ENCODE measurements at places on chromosomes 2 and 18.

DNA sequence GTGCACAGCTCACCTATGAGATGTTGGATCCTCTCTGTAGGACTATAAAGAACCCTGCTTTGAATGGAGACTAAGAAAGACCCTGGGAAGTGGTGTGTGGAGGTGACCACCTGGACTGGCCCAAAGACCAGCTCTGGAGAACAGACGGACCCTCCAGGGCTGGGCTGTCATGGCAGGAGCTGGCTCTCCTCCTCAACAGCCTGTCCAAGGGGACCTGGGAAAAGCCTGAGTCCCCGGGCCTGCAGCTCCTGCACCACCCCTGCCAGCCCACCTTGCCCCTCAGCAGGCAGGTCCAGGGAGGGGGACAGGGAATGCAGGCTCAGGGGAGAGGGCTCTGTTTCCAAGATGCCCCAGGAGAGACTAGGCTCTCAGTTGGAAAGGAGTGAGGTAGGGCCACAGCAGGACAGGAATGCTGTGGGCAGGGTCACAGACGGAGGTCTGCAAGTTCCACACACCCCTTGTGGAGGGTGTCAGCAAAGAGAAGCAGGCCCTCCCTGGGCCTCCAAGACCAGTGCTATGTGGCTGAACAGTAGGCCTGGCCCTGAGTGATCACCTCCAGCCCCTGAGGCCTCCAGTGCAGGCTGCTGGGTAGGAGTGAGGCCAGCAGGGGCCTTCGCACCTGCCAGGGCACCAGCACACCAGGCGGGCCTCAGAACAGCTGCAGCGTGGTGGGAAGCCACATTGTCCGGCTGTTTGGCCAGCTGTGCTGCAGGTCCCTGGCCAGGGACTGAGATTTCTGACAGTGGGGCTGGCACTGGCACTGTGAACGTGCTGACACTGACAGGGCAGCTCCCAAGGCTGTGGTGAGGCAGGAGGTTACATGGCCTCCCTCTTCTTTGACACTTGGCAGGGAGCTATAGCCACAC lies 86.4 kb upstream of the OTOS start:
- DNase-seq = no peak

GRCh38 chr2:95552911-95553310 lies 38.9 kb upstream of the TRIM43 start:
- DNase-seq = no peak

GRCh38 chr2:6986912-6987361 lies 69.7 kb downstream of the RNF144A start:
- peak; percentile 29 for DNase-seq

DNA sequence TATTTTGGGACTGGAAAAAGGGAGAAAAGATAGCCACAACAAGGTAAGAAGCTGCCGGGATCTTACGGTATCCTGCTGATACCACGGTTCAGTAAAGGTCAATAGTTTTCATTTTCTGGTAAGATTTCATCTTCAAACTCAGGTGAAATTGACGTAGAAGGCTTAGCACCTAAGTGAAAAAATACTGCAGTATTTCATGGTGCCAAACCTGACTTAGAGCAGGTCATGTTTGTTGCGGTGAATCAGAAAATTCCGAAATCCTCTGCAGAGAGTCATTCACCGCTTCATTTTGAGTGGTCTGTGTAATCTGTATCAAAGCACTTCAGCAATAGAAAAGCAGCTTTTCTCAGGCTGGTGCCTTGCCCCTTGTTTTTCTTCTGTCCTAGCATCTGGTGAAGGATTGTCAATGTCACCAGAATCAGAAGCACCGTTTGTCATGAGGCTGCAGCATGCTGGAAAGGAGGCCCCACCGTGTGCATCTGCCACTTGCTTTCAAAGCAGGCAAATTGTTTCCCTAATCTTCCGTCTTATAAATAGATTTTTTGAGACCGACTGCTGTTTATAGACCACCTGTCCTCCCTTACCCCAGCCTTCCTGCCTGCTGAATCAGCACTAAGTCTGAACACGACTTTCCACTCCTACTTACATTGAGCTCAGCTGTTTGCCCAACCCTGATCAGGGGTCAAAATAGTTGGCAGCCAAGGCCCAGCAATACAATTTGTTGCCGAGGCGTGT lies 156.3 kb downstream of the EML6 start:
- no peak for DNase-seq

- DNase-seq = no peak
These were observed 8.4 kb upstream of the ARID5A start for GRCh38 chr2:96528006-96528699.

GRCh38 chr2:69863298-69863697 lies 30.5 kb upstream of the SNRNP27 start:
- no peak for DNase-seq

GRCh38 chr2:240106765-240107476 lies 29.2 kb downstream of the COPS9 start:
- no peak for DNase-seq

- DNase-seq = no peak
These were observed 20.4 kb upstream of the NAGK start for GRCh38 chr2:71048096-71048495.

DNA sequence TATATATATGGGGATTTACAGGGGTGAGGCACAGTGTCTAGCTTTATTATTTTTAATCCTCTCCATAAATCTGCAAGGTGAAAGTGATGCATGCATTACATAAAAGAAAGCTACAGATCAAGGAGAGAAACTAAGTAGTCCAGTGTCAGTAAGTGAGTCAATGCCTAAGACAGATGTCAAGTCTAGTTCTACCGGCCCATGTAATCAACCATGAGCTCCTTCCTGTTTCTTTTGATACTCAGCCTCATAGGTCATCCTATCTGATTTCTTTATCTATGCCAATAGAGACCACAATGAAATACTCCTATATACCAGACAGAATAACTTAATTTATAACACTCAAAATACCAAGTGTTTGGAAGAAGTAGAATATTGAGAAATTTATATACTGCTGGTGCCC lies 20.2 kb upstream of the GYPC start:
- no peak for DNase-seq

DNA sequence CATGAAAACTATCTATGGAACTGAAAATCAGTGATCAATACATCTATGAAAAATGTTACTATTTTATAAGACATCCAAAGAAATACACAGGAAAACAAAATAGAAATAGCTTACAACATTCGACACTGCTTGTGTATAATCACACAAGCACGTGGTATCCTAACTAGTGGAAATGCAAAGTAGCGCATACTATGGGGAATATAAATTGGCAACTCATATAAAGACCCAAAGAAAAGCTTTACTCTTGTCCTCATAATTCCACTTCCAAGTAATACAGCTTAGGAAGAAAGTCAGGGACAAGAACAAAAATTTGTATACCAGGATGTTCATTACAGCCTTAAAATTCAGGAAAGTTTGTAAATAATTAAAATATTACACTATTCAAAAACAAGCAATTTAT lies 384.6 kb downstream of the NRXN1 start:
- no peak for DNase-seq

GRCh38 chr18:53486296-53486695 lies 738.2 kb downstream of the MBD2 start:
- no peak for DNase-seq

GRCh38 chr2:150391779-150392178 lies 95.7 kb downstream of the RND3 start:
- DNase-seq = no peak

DNA sequence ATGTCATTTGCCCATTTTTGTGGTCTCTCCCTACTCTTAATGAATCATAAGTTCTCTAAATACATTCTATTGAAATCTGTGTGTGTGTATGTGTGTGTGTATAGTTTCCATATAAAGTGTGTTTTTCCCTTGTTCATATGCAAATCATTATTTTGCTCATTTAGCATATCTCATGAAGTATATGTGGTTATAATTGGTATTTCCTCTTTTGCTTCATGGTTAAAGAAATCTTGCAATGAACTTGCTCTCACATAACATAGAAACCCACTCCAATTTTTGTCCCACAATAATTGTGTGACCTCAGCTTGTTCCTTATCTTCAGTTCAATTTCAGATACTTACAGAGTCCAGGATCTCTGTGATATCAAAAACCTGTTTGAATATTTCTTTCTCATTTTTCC lies 1.2 kb downstream of the CPO start:
- no peak for DNase-seq

DNA sequence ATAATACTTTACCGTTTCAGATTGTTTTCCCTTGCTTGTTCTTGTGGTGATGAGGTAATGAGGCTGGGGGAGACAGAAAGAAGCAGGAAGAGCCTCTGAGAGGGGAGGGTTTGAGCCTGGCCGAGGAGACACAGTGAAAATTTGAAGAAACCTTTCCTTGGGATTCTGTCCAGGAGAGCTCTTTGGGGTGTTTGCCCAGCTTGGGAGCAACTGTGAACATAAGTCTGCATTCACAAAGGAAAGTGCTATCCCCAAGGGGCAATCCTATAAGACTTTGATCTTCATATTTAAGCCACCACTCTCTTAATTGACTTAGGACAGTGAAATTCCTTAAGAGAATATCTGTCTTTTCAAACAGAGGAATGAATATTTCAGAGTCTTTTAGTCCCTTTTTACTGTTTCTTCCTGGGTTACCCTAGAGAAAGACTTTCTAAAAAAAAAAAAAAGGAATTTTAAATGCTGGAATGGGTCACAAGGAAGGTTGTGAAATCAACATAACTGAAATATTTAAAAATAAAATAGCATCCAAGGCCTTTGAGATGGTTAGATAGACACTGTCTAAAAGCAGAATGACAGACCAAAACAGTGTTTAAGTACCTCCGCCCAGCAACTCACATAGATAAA lies 52.5 kb upstream of the STAM2 start:
- DNase-seq = no peak

- DNase-seq = no peak
These were observed 34.3 kb downstream of the DSG4 start for GRCh38 chr18:31410716-31411483.

DNA sequence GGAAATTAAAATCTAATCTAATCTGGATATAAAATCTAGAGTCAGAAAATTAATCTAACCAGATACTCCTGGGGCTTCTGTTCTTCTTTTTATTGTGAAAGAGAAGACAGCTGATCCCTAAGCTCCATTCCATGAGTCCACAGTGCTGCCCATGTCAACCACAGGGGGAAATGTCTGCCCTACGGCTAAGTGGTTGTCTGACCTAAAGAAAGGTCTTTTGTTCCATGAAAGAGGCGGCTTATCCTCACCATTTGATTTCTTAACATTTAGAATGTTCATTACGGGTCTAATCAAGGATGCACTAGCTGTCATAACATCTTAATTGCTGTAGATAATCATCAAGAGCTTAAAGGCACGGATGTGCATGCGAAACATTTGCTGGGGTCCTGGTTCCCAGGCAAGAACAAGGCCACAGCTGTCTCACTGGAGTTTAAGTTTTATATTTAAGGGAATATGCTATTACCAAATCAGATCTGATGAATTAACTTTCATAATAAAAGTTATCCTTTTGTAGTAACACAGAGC lies 162.6 kb downstream of the PAX3 start:
- DNase-seq = no peak

GRCh38 chr2:96396095-96396494 lies 60.5 kb downstream of the NCAPH start:
- no peak for DNase-seq

DNA sequence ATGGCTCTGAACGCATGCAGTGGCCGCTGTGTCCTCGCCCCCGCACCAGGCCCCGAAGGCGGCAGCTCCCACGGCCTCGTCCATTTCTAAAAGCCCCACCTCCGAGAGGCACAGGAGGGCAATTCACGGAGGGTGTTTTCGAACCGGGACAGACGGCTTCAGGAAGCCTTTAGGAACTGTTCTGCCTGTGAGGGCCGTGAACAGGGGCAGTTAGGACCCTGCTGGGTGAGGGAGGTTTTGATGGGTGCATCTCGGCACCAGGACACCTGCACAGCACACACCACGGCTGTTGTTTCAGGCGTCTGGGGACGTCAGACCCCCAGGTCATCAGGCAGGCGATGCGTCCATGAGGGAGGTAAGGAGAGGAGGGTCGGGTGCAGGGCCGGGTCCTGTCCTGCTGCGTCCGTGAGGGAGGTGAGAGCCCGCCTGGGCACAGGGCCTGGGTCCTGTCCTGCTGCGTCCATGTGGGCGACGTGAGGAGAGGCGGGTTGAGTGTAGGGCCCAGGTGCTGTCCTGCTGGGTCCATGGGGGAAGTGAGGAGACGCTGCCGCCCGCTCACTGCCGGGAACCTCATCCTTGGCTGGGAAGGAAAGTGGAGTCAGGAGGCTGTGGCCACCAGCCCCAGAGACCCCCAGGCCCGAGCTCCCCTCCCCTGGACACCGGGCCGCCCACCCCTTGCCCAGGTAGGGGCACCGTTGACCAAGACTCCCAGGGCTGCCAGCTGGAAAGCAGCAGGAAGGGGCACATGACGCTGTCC lies 25.5 kb upstream of the KCNG2 start:
- DNase-seq = no peak

DNA sequence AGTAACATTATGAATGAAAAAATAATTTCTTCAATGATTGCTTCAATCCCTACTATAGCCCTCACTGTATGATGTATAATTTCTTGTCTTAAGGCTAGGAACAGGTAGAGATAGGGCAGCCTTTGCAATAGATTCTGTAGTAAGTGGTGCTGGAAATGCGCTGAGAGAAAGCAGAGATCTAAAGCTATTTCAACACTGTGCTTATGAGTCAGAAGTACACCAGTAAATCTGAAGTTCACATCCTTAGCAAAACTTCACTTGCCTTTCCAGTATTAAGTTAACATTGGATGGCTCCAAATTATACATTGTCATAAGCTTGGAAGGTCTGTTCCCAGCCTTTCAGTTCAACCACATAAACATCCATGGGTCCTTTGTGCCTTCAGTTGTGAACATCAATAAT lies 178.2 kb upstream of the EPHA4 start:
- no peak for DNase-seq

- DNase-seq = no peak
These were observed 29.9 kb downstream of the ST3GAL5 start for GRCh38 chr2:85858841-85859240.

DNA sequence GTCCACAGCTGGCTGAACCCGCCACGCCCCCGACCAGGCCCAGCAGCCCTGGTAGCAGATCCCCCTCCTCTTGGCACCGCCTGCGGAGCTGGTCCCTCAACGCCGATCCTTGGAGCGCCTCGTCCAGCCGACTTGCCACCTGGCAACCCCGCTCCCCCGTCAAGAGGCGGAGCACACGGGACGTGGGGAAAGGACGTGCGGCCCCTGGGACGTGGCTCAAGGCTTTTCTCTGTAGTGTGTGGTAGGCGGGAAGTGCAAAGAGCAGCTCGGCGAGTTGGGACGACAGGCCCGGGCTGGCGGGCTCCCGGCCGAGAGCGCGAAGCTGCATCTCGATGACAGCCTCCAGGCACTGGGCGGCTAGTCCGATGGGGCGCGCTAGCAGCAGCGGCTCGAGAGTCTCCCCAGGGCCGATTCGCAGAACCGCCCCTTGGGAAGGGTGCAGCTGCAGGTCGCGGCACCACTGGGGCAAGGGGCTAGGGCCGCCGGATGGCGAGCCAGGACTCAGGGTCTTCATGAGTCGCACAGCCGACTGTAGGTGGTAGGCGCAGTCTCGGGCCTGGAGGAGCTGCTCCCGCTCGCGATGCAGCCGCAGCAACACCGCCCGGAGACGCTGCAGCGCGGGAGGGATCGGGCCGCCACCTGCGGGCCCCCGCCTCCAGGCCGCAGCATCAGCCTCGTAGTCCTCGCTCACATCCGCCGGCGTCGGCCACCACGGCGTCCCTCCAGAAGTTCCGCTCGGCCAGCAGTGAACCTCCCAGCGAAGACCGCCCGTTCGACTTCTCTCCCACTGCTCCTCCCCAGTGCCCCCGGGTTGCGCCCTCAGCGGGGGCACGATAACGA lies 617 bp downstream of the CCDC142 start:
- no peak for DNase-seq

All from NCI-H1930 (cell line).